ENCODE measurements at places on chromosomes 6 and 20. TPM values are rescaled to one million over a fixed set of nuclear protein-coding genes. Genes with fewer than 3 reads are reported as not detected.

Gene CST5
- total RNA-seq = not detected

Gene MYBL2
- total RNA-seq = 21.7 TPM

Gene AGER
- total RNA-seq = 0.28 TPM

Gene MYO6
- total RNA-seq = 6.8 TPM

Gene MUC21
- total RNA-seq = not detected

Gene EYA4
- total RNA-seq = 11.9 TPM

Gene EDN1
- 8.6 TPM for total RNA-seq

Gene TAAR2
- total RNA-seq = not detected

Gene SLC32A1
- total RNA-seq = not detected
